ENCODE measurements at places on chromosomes 2 and 18. TPM values are rescaled to one million over a fixed set of nuclear protein-coding genes. Genes with fewer than 3 reads are reported as not detected.

The AQP12B gene
- not detected for total RNA-seq

The TDRD15 gene
- 0.10 TPM for total RNA-seq

DNA sequence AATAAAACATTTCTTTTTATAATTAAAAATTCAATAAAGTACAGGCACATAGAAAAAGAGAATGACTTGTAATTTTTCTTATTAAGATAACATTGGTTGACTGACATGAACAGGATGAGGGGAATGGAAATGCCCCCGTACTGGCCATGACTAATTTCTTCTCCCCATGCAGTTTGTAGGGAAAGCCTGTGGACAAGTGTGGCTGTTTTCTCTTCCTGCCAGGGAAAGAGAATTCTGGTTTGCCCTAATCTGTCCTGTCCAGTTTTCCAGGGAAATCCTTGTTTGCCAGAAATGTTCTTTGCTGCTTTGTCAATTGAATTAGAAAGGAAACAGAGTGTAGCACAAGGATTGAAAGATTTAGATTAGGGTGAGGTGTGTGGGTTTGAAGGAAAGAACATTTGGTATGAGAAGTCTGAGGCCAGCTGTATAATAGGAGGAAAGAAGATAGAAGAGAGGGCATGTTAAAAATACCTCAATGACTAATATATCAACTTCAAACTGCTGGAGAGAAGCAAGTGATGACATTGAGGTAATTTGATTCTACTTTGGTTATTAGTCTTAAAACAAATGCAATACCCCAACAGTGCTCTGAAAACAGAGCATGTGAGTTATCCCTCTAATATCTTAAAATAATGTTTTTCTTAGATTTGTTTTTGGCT, 593.9 kb upstream of the ZNF804A start:
- no peak for DNase-seq
- H3K36me3 ChIP-seq = no peaks in the 10 kb centered on the region
- H3K4me3 ChIP-seq = no peak overlapping the region
- peaks cover 4% of the 10 kb centered on the region for H3K4me1 ChIP-seq

DNA sequence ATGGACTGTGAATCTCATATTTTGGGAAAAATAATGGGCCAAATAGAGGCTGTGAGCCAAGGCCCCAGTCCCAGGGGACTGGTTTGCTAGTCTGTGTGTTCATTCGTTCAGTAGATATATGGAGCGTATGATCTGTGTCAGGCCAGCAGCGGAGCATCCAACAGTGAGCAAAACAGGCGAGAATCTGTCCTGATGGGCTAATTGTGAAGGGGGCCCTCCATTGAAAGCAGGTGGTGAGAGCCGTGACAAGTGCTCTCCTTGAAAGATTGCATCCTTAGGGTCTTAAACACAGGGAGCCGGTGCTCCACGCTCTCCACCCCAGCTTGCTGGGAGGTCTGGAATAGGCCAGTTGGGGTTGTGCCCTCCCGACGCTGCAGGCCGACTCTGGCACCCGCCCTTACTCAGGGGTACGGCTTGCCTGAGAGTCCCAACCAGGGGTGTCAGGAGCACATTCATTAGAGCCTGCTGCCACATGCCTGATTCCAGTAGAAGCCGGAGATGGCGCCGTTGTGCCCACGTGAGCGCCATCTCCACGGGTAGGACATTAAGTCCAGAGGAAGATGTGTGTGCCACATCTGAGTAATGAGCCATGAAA, 213.3 kb downstream of the SH3RF3 start:
- H3K27me3 ChIP-seq = no peaks in the 10 kb centered on the region
- no peak overlapping the region for H3K27ac ChIP-seq
- no peak for DNase-seq
- peaks cover 80% of the 10 kb centered on the region for H3K4me1 ChIP-seq

GRCh38 chr18:70826571-70826970, 537.7 kb downstream of the SOCS6 start:
- H3K4me3 ChIP-seq = no peak overlapping the region
- peaks cover 3% of the 10 kb centered on the region for H3K27me3 ChIP-seq

- peaks cover 8% of the 10 kb centered on the region for H3K4me1 ChIP-seq
- H3K27ac ChIP-seq = no peak overlapping the region
- no peak overlapping the region for H3K4me3 ChIP-seq
Measured at GRCh38 chr2:61937886-61938285, 32.4 kb downstream of the COMMD1 start.

The TUBA3E gene
- not detected for total RNA-seq

DNA sequence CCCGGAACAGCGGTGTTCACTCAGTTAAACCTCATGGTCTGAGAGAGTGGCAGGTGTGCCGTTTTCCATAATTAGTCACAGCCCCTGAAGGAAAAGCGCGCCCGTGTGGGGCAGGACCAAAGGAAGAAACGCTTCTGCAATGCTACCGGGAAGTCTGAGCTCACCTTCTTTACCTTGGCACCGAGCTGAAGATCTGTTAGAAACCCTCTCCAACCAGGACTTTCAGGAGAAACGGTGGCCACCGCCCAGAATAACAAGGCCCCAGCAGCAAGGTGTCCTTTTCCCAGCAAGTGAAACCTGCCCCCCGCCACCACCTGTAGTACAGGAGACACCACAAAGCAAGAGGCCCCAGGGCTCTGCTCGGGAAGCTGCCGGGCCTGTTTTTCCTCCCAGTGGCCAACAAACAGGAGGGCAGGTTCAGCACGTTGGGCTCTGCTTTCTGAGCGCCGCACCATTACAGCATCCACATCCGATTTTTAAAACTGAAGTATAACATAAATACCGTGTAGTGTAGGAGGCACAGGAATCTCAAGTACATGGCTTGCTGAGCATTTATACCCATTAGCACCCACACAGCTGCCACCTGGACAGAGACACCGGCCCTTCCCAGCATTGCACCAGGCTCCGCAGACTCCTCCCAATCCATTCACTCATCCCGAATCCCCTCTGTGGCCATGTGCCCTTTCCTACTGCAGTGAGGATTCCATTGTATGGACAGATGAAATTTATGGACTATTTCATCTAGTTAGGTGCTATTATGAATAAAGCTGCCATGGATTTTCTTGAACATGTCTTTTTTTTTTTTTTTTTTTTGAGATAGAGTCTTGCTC, 121.8 kb upstream of the RIOK3 start:
- H3K4me1 ChIP-seq = no peaks in the 10 kb centered on the region
- H3K27ac ChIP-seq = no peak overlapping the region
- H3K4me3 ChIP-seq = no peak overlapping the region
- peaks cover 11% of the 10 kb centered on the region for H3K36me3 ChIP-seq
- DNase-seq = no peak

- H3K4me1 ChIP-seq = no peaks in the 10 kb centered on the region
- no peaks in the 10 kb centered on the region for H3K36me3 ChIP-seq
- no peak overlapping the region for H3K4me3 ChIP-seq
- no peak for DNase-seq
- peaks cover 20% of the 10 kb centered on the region for H3K27me3 ChIP-seq
Measured at GRCh38 chr2:47541848-47542450, 139.0 kb downstream of the MSH2 start.

The MLPH gene
- total RNA-seq = 6.1 TPM

- peak overlapping the region; percentile 83 for H3K4me3 ChIP-seq
- DNase-seq = peak; percentile 91
- H3K27me3 ChIP-seq = no peaks in the 10 kb centered on the region
- peak overlapping the region; percentile 95 for H3K27ac ChIP-seq
- peaks cover 23% of the 10 kb centered on the region for H3K4me1 ChIP-seq
Measured at GRCh38 chr18:12287684-12288402, 20.2 kb upstream of the TUBB6 start.

- DNase-seq = no peak
- no peaks in the 10 kb centered on the region for H3K27me3 ChIP-seq
- no peaks in the 10 kb centered on the region for H3K4me1 ChIP-seq
- H3K4me3 ChIP-seq = no peak overlapping the region
- H3K36me3 ChIP-seq = no peaks in the 10 kb centered on the region
Measured at GRCh38 chr2:182631299-182631698, 84.8 kb upstream of the DNAJC10 start.

- peaks cover 4% of the 10 kb centered on the region for H3K4me1 ChIP-seq
- no peaks in the 10 kb centered on the region for H3K27me3 ChIP-seq
- no peak for DNase-seq
- H3K27ac ChIP-seq = no peak overlapping the region
Measured at GRCh38 chr2:55511508-55512124, 7.9 kb upstream of the CFAP36 start.

GRCh38 chr2:21361957-21362486, 238.3 kb downstream of the TDRD15 start:
- H3K36me3 ChIP-seq = no peaks in the 10 kb centered on the region
- DNase-seq = no peak
- no peaks in the 10 kb centered on the region for H3K4me1 ChIP-seq

GRCh38 chr2:36027616-36028015, 328.0 kb upstream of the CRIM1 start:
- H3K36me3 ChIP-seq = no peaks in the 10 kb centered on the region
- peaks cover 12% of the 10 kb centered on the region for H3K27me3 ChIP-seq
- no peak overlapping the region for H3K27ac ChIP-seq
- H3K4me1 ChIP-seq = no peaks in the 10 kb centered on the region
- H3K4me3 ChIP-seq = no peak overlapping the region
- no peak for DNase-seq

GRCh38 chr2:218294430-218295022, 2.2 kb upstream of the TMBIM1 start:
- no peak overlapping the region for H3K27ac ChIP-seq
- no peaks in the 10 kb centered on the region for H3K27me3 ChIP-seq
- peaks cover 41% of the 10 kb centered on the region for H3K4me1 ChIP-seq
- no peaks in the 10 kb centered on the region for H3K36me3 ChIP-seq
- no peak overlapping the region for H3K4me3 ChIP-seq
- DNase-seq = no peak

DNA sequence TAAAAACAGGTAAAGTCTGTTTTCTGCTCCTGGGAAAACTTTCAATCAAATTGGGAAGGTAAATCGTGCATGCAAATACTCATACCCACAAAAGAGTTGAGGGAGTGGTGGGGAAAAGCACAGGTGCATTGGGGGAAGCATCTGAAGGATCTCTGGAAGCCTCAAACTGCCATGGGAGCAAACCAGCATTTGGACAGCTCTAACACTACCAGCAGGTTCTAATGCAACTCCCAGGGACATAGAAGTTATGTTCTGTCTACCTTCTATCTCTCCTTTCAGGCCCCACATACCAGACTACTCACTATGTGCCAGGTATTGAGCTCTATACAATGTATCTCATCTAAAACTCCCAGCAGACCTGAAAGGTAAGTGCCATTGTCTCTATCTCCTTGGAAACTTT, 933.7 kb downstream of the NRXN1 start:
- peaks cover 5% of the 10 kb centered on the region for H3K27me3 ChIP-seq
- H3K4me1 ChIP-seq = no peaks in the 10 kb centered on the region
- H3K27ac ChIP-seq = no peak overlapping the region
- H3K4me3 ChIP-seq = no peak overlapping the region

- H3K36me3 ChIP-seq = no peaks in the 10 kb centered on the region
- no peak overlapping the region for H3K27ac ChIP-seq
- no peak for DNase-seq
- peaks cover 2% of the 10 kb centered on the region for H3K4me1 ChIP-seq
- no peak overlapping the region for H3K4me3 ChIP-seq
Measured at GRCh38 chr2:16755442-16755841, 89.8 kb upstream of the CYRIA start.

The ZC3H15 gene
- 46.4 TPM for total RNA-seq

DNA sequence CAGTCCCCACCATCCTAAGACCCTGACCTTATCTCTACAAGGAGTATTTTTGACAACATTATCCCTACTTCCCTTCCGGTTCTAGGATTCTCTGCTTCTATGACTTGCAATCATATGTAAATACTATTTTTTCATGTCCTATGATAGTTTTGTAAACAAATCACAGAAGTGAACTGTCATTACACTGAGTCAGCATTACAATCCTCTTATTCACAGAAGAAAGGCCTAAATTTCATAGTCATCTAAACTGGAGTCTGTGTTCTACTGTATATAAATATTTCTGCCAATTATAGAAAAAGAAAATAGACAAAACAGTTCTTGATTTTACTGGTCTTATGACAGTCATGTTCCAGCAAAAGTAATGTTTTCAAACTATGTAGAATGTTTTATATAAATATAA, 265.1 kb downstream of the NCKAP5 start:
- DNase-seq = no peak
- H3K27me3 ChIP-seq = no peaks in the 10 kb centered on the region
- no peak overlapping the region for H3K27ac ChIP-seq

The PIEZO2 gene
- 142 TPM for total RNA-seq

GRCh38 chr2:192544371-192544955, 349.7 kb upstream of the TMEFF2 start:
- no peaks in the 10 kb centered on the region for H3K36me3 ChIP-seq
- peaks cover 21% of the 10 kb centered on the region for H3K27me3 ChIP-seq
- H3K27ac ChIP-seq = no peak overlapping the region
- H3K4me1 ChIP-seq = no peaks in the 10 kb centered on the region
- no peak overlapping the region for H3K4me3 ChIP-seq
- no peak for DNase-seq

The KRTCAP3 gene
- 1.4 TPM for total RNA-seq

The PPM1G gene
- total RNA-seq = 72.8 TPM

- peaks cover 11% of the 10 kb centered on the region for H3K4me1 ChIP-seq
Measured at GRCh38 chr18:70301667-70302066, 12.8 kb downstream of the SOCS6 start.

DNA sequence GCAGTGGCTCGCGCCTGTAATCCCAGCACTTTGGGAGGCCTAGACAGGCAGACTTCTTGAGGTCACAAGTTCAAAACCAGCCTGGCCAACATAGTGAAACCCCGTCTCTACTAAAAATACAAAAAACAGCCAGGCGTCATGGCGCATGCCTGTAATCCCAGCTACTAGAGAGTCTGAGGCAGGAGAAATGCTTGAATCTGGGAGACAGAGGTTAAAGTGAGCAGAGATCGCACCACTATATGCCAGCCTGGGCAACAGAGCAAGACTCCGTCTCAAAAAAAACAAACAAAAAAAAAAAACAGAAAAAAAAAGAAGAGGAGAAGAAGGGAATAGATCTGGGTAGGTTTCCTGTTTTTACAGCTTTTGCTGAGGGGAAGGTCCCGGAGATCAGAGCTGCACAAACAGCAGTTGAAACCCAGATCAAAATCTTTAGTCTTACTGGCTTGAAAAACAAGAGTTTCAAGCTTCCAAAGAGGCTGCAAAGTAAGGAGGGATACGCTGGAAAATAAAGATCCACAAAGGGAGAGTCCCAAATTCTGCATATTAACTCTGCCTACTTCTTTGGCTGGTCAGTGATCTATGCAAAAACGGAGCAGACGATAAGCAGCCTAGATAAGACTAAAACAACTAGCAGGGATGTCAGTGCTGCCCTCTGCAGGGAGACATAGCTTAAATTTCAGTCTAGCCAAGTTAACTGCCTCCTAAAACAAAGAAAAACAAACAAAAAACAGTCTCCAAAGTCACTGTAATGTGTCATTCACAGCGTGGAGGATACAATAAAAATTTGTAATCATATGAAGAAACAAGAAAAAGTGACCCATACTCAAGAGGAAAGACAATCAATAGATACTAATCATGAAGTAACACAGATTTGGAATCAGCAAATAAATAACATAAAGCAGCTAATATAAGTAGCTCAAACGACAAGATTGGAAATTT, 74.1 kb downstream of the TLK1 start:
- peak overlapping the region; percentile 65 for H3K27ac ChIP-seq
- no peak overlapping the region for H3K4me3 ChIP-seq
- DNase-seq = no peak

- no peak for DNase-seq
- peaks cover 13% of the 10 kb centered on the region for H3K4me1 ChIP-seq
- H3K27me3 ChIP-seq = no peaks in the 10 kb centered on the region
- no peak overlapping the region for H3K4me3 ChIP-seq
- peaks cover 9% of the 10 kb centered on the region for H3K36me3 ChIP-seq
- H3K27ac ChIP-seq = no peak overlapping the region
Measured at GRCh38 chr2:38685116-38685735, 19.3 kb downstream of the GALM start.

Measured in chondrocyte (in vitro differentiated cells).